ENCODE measurements at places on chromosomes 1 and 21.

DNA sequence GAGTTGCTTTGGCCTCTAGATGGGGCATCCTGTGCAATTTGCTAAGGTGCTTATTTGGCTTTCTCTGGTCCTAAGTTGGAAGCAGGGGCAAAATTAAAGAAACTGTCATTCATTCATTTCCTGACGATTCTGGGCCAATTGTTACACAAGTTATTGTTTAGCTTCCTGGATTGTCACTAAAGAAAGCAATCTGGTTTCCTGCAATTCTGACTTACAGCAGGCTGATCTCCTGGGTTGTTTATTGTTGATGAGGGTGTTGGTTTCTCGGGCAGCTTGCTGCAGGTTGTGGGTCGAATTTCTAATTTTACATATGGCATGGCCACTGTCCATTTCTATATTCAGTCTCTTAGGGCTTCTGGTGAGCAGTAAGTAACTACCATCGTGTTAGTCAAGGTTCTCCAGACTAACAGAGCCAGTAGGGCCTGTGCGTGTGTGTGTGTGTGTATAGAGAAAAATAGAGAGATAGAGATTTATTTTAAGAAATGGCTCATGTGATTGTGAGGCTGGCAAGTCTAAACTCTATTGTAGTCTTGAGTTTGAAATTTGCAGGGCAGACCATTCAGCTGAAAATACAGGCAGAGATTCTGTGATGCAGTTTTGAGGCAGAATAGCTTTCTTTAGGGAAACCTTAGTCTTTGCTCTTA, 30.4 kb downstream of the CTH start:
- DNase-seq, result no peak

DNA sequence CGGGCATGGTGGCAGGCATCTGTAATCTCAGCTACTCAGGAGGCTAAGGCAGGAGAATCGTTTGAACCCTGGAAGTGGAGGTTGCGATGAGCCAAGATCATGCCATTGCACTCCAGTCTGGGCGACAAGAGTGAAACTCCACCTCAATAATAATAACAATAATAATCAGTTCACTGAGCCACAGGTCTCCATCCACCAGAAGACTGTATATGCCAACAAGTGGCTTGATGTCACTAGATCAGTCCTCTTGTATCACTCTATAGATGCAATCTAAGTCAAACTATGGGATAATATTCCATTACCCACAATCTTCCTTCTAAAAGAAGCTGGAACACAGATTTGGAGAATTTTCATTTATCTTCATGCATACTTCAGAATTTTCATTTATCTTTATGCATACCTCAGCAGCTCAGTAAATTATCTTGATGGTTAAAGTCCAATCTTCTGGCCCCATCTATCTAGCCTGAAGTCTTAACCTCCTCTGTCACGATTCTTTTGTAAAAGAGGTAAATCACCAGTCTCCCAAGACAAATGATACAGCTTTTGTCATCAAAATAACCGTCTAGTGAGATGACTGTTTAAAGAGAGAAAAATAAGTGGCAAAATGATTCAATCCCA, 61.8 kb downstream of the PUM1 start:
- DNase-seq, result no peak

DNA sequence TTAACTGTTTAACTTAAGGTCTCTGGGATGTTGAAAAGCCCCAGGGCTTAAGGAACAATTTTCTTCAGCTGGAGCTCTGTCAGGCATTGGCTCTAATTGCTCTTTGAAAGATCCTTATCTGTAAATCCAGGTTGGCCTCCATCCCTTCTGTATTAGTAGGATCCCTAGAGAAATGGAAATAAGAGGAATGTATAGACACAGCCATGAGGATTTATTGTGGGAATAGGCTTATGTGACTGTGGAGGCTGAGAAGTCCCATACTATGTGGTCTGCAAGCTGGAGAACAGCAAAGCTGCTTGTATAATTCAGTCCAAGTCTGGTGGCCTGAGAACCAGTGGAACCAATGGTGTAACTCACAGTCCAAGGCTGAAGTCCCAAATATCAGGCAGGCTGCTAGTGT, 47.6 kb upstream of the VAV3 start:
- no peak for DNase-seq

DNA sequence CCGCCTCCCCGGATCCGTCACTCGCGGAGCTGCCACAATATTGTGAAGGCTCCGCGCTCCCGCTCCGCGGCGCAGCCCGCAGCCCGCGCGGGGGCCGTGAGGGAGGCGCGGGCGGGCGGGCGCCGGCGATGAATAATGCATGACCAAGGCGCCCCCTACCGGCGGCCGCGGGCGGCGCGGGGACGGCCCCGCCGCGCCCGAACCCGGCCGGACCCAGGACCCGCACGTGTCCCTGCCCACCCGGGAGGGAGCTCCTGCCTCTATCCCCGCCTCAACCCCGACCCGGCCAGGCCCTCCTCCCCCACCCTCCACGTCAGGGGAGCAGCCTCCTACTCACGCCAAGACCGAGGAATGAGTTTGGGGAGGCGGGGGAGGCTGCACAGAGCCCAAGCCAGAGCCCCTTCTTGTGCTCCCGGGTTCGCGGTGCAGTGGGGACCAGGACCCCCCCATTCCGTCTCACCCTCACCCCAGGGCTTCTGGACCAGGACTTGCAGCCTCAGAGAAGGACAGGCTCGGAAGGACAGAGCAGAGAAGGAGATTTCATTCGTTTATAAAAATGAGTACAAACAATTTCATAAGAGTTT, 70.8 kb upstream of the CASZ1 start:
- no peak for DNase-seq

DNA sequence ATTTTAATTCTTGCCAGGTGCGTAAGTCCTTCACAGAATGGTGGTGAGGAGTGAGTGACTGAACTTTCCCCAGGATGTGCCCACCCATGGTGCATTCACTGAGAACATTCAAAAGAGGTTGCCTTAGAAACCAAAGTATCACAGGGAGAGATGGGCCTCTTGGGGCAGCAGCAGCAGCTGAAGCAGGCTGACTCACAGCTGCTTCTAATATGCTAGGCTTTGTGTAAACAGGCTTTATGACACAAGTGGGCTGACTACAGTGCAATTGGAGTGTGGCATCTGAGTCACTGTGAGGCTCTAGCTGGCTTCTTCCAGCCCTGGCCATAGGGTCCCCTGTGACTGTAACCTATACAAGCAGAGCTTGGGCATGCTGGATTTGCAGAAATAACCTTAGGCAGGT, 12.6 kb downstream of the PIGP start:
- peak; percentile 97 for DNase-seq

DNA sequence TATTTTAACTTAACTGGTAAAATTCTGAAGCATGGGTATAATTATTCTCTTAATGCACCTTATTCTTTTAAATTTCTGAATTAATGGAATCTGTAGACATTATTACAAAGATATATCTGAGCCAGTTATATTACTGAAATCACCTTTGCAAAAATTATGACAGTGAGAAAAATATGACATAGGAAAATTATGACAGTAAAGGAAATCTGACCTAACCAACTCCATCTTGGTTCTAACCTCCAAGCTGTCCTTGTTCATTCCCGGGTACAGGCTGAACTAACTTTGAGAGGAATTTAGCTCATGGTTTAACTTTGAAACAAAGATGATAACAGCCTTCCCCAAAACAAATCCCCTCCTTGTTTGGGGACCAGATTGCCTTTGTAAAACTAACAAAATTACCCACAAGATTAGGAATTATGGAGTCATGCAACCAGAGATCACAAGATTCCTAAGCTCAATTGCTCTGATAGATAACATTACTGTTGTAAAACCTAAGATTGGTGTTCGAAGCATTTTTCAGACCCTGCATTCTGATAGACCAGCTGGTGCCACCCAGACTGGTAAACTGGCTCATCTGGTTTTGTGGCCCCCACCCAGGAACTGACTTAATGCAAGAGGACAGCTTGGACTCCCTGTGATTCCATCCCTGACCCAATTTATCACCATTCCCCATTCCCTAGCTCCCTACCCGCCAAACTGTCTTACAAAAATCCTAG, 9.4 kb upstream of the CD55 start:
- no peak for DNase-seq

GRCh38 chr1:203325026-203325417, 19.7 kb downstream of the BTG2 start:
- DNase-seq, result peak; percentile 75

DNA sequence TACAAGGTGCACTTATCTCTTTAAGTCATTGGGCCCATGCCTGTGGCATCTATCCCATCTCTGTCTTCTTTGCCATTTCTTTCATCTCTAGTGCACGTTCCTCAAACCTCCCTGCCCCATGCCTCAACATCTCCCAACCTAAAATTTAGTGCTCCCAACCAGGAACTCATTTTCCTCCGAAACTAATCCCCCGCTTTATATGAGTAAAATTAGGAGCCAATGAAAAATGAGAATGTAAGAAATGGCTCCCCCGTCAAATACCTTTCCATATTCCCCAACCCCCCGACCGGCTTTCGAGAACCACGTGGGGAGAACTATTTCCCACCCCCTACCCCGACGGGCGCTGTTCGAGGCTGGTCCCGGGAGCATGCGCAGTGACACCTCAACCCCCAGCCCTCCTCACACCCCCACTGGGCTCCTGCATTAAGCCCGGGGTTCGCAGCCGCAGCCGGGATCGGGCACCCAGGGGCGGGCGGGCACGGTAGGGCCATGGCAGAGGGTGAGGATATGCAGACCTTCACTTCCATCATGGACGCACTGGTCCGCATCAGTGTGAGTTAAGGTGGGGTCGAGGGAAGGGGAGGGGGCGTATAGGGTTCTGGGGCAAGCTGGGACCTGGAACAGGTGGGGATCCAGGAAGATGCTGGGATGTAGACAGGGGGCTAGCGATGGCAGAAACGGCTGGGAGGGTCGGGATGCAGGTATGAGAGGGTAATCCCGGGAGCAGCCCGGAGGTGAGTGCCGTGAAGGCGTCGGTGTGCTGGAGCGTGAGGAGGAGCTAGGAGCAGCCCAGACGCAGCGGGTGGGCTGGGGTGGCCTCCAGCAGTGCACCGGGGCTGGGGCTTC, at the start of gene TRIM46:
Gene TRIM46, plus strand, starts transcription at position 372 of the 846 bp plus-strand sequence. Its CDS starts 118 bp downstream, at position 490.
- DNase-seq, result peak; percentile 57

DNA sequence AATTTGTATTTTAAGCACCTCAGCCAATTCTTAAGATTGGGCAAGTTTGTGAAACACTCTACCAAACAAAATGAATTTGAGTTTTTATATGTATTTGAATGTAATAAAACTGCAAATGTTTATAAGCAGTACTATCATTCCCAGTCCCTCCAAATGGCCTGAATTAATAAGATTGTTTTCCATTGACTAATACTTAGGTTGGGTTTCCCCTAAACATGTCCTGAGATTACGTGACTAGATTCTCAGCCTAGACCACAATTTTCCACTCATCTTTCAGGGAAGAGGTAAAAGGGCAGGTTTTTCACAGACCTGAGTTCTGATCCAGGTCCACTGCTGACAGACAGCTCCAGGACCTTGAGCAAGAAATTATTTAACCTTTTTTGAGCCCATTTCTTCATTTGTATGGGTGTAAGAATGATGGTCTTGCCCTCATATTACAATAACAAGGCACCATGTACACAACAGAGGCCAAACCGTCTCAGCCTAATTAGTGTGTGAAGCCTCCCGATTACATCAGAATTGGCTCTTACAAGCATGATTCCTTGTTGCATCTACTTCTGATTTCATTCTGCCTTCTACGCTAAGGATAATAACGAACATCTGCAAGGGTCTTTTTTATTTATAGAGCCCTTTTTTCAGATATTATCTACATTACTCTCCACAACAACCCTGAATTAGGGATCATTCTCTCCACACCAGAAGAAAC, 51.2 kb downstream of the BEND5 start:
- no peak for DNase-seq

- no peak for DNase-seq
These were observed 5.8 kb upstream of the VWA1 start for GRCh38 chr1:1429671-1430073.

GRCh38 chr1:23634840-23635651, 56.6 kb upstream of the RPL11 start:
- peak; percentile 30 for DNase-seq

DNA sequence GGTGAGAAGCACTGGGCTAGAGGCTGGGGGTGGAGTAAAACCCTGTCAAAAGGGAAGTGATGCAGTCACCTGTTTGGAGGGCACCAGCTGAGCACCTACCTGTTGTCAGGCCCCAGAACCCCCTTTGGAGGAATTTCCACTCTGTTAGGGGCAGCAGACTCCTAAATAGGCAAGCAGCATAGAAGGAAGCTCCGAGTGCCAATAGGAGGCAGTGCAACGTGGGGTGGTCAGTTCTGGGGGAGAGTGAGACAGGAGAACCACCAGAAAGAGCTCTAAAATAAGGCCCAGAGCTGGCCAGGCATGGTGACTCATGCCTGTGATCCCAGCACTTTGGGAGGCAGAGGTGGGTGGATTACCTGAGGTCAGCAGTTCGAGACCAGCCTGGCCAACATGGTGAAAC, 203.7 kb upstream of the ZC3H12A start:
- no peak for DNase-seq
